ENCODE measurements at places on chromosomes 1 and 21.

- DNase-seq = no peak
These were observed 102.2 kb downstream of the PIK3R3 start for GRCh38 chr1:46030074-46030870.

- DNase-seq = no peak
These were observed 4.5 kb upstream of the COP1 start for GRCh38 chr1:176211396-176212165.

- no peak for DNase-seq
These were observed 48.1 kb downstream of the STUM start for GRCh38 chr1:226596531-226597165.

- no peak for DNase-seq
These were observed 107.2 kb downstream of the EDEM3 start for GRCh38 chr1:184647471-184647870.

- DNase-seq = no peak
These were observed 66.6 kb downstream of the MAN1C1 start for GRCh38 chr1:25683177-25683576.

GRCh38 chr1:16184557-16185303 lies 27.7 kb downstream of the ARHGEF19 start:
- no peak for DNase-seq

DNA sequence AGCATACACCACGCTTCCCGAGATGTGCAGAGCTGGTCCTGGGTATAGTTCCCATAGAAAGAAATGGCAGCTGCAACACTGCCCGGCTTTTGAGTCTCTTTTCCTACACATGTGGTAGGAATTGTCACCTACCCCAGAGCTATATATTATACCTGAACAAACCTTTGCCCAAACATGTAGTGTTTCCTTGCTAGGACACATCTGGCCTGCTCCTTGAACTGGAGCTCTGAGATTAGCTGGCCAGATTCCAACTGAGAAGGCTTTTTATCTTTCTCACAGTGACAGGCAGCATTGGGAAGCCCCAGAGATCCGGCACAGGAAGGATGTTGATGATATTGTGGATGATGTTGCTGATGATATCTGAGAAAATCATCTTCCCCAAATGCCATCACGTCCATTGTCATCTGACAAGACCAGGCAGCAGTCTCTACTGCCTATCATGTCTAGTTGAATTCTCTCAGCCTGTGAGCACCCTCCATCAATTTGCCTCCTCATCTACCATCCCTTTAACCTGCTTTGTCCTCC lies 115.0 kb upstream of the SMYD2 start:
- no peak for DNase-seq

- DNase-seq = peak; percentile 56
These were observed 62.7 kb downstream of the PLPP3 start for GRCh38 chr1:56516539-56517252.

- DNase-seq = no peak
These were observed 40.1 kb upstream of the HMCN1 start for GRCh38 chr1:185694081-185694480.

DNA sequence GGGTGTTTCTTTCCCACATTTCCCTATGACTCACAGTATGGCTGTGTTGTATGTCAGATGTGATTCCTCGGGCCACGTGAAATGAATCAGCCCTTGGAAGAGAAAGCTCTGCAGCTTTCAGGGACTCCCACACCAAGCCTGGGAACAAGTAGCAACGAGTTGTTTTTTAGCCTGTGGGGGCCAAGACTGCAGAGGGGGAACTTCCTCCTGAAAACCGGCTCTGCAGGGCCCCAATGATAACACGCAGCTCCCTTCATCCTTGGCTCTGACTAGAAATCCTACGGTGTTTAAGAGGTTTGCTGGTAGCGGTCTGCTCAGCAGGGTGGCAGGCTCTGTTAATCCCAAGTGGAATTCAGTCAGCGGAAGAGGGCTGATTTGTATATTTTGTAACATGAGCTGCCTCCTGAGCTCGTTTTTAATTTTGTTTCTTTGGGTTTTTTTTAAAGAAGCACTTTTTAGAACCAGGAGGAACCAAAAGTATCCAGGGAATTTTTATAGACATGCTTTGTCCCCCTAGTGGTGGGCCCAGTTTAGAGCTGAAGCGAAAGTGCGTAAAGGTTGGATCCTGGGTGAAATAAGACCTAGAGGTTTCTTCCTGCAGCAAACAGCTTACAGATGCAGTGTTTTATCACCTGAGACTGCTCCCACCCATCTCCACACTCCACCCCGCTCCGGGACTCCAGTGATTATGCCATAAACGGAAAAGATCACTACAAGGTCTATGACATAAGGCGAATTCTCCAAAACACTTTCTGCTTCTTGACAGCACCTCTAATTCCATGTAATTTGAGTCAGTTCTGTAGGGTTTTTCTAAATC lies 48.8 kb downstream of the LAMC2 start:
- DNase-seq = no peak

DNA sequence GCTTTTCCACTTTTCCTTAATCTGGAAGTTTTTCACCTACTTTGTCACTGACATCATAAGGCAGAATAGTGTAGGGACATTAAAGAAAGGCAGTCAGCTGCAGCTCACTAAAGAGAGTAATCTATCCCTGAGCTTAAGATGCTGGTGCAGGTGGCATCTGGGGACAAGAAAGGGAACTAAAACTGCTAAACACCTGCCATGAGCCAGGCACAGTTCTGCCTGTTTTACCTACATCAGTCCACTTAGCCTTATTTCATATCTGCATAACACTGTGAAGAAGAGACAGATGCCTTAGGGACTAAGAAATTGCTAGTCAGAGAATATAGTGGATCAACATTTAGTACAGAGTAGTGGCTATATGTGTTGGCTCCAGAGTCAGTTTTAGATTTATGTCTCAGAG lies 88.1 kb downstream of the GPATCH2 start:
- no peak for DNase-seq

All from NCI-H774 (cell line).